CD4-positive, CD25-positive, alpha-beta regulatory T cell (primary cell): ENCODE measurements at places on chromosomes 3 and 15.
A peak's percentile ranks its signal among the peaks of the same experiment; 100 is the strongest.

GRCh38 chr3:179961703-179962078, 75.0 kb downstream of the PEX5L start:
- H3K4me3 ChIP-seq, result no peak overlapping the region
- no peaks in the 10 kb centered on the region for H3K36me3 ChIP-seq
- no peaks in the 10 kb centered on the region for H3K4me1 ChIP-seq

DNA sequence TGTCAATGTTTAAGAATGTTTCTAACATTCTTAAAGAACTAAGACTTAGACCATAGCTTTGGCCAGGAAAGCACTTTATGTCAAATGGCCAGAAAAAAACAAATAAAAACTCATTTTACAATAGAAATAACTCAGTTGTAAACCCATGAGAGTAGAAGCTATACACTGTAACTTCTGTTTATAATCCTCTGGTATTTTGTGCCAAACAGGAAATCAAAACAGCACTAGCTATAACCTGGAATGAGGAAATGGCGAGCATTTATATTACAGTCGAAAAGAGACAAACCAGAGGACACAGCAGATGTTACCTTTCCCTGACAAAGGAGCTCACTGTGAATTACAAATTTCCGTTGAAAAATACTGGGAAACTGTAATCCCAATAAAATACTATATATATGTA, 10.3 kb downstream of the GK5 start:
- no peak overlapping the region for H3K27ac ChIP-seq
- H3K4me1 ChIP-seq, result no peaks in the 10 kb centered on the region
- no peak for DNase-seq
- peaks cover 8% of the 10 kb centered on the region for H3K36me3 ChIP-seq
- no peak overlapping the region for H3K4me3 ChIP-seq
- no peaks in the 10 kb centered on the region for H3K27me3 ChIP-seq

DNA sequence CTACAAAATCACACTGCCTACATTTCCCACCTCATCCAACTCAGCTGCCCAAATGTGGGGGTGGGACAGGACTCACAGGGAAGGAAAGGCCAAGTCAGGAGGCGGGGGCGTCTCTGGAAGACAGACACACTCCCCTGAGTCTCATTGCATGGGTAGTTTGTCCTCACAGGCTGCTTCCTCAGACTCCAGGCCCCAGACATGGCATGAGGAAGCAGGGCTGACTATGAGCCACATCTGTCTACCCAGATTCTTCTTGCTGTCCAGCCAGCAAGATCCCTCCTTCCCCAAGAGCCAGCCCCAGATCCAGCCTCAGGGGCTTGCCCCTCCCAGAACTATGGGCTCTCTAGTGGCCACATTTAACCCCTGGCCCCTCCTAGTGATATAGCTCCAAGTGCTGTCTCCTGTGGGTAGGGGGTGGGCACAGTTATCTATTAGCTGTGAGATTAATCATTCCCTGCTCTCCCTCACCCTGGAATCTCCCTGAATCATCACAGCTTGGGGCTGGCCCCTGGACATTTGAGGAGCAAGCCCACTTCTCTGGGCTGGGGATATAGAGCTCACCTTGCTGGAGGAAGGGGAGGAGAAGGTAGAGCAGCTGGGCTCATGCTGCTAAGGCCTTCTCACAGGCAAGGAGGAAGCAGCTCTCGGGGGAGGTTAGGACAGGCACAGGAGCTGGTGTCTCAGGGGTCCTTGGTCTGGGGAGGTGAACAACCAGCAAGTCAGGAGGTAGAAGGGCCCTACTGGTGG, 2.1 kb upstream of the CCDC33 start:
- no peak overlapping the region for H3K27ac ChIP-seq
- H3K4me1 ChIP-seq, result no peaks in the 10 kb centered on the region
- DNase-seq, result no peak
- H3K27me3 ChIP-seq, result no peaks in the 10 kb centered on the region

GRCh38 chr3:58575971-58576652, 1.1 kb downstream of the FAM107A start:
- H3K27me3 ChIP-seq, result peaks cover 2% of the 10 kb centered on the region
- H3K27ac ChIP-seq, result no peak overlapping the region
- DNase-seq, result no peak
- no peaks in the 10 kb centered on the region for H3K4me1 ChIP-seq
- H3K36me3 ChIP-seq, result no peaks in the 10 kb centered on the region
- H3K4me3 ChIP-seq, result no peak overlapping the region

DNA sequence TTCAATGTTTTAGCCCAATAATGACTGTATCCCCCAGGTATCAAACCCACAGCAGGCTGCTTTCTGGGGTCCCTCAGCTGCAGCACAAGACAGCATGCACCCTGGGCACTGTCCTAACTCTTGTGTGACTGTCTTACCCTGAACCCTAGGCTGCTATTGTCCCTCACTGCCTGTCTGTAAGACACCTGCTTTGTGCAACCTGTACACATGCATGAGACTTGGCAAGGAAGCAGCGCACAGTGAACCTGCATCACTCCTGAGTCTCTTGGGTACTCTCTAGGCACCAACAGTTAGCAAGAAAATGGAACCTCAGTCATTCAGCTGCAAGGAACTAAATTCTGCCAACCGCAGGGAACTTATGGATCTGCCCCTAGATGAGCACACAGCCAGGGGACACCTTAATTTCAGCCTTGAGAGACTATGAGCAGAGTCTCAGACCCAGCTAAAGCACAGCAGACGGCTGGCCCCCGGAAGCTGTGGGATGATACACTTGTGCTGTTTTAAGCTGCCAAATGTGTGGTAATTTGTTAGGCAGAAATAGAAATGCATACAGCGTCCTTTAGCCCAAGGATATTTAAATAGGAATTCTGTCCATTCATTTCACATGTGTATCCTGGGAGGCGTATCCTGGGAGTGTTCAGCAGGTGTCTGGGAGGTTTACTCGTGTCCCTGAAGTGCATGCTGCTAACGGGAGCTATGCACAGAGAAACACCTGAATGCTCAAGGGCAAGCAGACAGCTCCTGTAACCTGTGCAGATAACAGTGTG, 223.8 kb downstream of the KLF13 start:
- H3K4me1 ChIP-seq, result no peaks in the 10 kb centered on the region
- H3K36me3 ChIP-seq, result no peaks in the 10 kb centered on the region
- no peak overlapping the region for H3K27ac ChIP-seq
- H3K27me3 ChIP-seq, result no peaks in the 10 kb centered on the region
- no peak overlapping the region for H3K4me3 ChIP-seq

DNA sequence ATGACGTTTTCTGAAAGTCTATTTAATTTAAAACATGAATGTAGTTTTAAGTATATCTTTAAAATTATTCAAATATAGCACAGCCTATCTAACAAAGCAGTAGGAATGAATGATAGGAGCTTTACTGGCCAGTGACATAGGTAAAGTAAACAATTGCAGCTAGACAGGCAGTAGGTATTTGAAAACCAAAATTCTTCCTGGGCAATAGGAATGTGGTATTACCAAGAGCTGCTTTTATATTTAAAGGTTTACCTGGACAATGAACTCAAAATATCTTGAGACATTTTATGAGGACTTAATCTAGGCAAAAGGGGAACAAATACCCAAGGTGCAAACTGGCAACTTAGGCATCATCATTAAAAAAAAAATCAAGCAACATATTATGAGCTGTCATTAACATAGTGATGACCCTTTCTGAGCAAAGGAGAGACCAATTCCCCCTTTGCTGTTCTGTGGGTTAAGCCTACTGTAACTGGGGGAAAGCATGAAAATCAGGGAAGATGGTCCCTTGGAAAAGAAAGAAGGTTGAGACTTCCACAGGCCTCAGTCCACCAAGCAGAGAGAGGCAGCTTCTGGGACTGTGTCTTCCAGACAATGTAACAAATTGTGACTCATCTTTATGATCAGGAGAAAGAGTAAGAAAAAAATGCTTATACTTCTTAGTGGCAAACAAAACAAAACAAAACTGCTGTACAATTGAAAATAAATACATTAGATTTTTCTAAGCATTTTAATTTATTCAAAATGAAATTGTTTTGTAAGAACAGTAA, 12.9 kb downstream of the ISL2 start:
- DNase-seq, result no peak
- no peak overlapping the region for H3K27ac ChIP-seq
- H3K27me3 ChIP-seq, result peaks cover 28% of the 10 kb centered on the region
- H3K4me1 ChIP-seq, result peaks cover 19% of the 10 kb centered on the region
- no peak overlapping the region for H3K4me3 ChIP-seq
- H3K36me3 ChIP-seq, result peaks cover 6% of the 10 kb centered on the region

DNA sequence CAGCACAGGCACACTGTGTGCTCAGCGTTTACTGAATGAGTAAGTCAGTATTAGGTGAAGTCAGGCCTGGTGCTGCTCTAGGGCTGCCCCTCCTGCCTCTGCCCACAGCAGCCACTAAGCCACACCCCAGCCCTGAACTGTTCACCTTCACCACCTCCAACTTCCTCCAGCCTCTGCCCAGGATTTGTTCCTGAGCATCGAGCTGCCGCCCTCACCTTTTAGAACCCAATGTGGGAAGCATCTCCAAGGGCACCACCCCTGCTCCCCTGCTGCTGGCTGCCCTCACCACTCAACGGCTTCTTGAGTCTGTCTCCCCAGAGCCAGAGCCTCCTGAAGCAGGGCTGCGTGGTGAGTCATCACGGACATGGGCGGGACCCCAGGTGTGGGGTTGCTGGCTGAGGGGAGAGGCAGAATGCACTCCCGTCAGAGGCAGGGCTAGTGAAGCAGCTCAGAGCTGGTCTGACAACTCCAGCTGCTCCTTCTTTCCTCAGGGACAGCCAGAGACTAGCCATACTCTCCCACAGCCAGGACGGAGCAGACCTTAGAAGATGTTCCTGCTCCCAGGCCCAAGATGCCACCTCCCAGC, 5.8 kb downstream of the HYAL2 start:
- peaks cover 36% of the 10 kb centered on the region for H3K4me1 ChIP-seq
- peak overlapping the region; percentile 44 for H3K4me3 ChIP-seq
- H3K27ac ChIP-seq, result peak overlapping the region; percentile 62
- peak; percentile 55 for DNase-seq

GRCh38 chr3:184042617-184043016, 10.2 kb upstream of the HTR3C start:
- H3K4me1 ChIP-seq, result no peaks in the 10 kb centered on the region
- no peaks in the 10 kb centered on the region for H3K36me3 ChIP-seq
- H3K4me3 ChIP-seq, result no peak overlapping the region
- H3K27ac ChIP-seq, result no peak overlapping the region
- H3K27me3 ChIP-seq, result no peaks in the 10 kb centered on the region

DNA sequence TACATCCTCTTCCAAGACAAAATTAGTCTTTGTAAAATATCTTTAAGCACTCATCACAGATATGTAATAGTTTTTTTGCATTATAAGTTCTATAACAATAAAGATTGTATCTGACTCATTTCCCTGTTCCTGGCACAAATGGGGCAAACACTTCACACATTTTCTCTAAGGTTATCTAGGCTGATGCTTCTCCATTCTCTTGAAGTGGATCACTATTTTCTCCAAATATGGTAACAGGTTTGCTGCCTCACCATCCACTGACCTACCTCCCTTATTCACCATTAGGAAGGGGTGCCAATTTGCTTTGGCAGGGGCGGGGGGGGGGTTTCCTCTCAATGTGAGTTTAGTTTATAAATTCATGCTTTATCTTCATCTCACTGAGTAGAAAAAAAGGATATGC, 767.7 kb upstream of the LMCD1 start:
- H3K4me3 ChIP-seq, result no peak overlapping the region
- no peaks in the 10 kb centered on the region for H3K4me1 ChIP-seq
- H3K36me3 ChIP-seq, result no peaks in the 10 kb centered on the region
- H3K27me3 ChIP-seq, result no peaks in the 10 kb centered on the region
- H3K27ac ChIP-seq, result no peak overlapping the region

DNA sequence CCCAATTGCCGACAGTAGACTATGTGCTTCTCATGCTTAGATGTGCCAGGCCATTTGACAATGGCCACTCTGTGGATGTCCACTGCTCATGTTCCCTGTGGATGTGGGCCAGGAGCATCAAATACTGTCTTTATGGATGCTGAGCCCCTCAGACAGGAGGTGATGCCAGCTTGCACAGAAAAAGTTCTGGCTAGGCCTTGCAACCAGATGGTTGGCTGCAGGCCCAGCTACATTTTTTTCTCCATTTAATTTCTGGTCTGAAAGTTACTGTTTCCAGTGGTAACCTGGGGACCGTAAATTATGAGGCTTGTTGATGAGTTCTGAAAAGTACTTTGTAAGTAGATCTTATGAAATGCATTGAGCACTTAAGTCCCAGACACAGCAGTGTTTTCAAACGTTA, 228.5 kb downstream of the CHL1 start:
- DNase-seq, result no peak
- H3K27me3 ChIP-seq, result no peaks in the 10 kb centered on the region
- no peak overlapping the region for H3K4me3 ChIP-seq
- H3K36me3 ChIP-seq, result no peaks in the 10 kb centered on the region
- H3K27ac ChIP-seq, result no peak overlapping the region

- H3K27ac ChIP-seq, result no peak overlapping the region
- no peak for DNase-seq
- no peak overlapping the region for H3K4me3 ChIP-seq
- H3K4me1 ChIP-seq, result no peaks in the 10 kb centered on the region
- no peaks in the 10 kb centered on the region for H3K27me3 ChIP-seq
- H3K36me3 ChIP-seq, result no peaks in the 10 kb centered on the region
These were observed 67.0 kb downstream of the RAB11A start for GRCh38 chr15:65936282-65936681.

DNA sequence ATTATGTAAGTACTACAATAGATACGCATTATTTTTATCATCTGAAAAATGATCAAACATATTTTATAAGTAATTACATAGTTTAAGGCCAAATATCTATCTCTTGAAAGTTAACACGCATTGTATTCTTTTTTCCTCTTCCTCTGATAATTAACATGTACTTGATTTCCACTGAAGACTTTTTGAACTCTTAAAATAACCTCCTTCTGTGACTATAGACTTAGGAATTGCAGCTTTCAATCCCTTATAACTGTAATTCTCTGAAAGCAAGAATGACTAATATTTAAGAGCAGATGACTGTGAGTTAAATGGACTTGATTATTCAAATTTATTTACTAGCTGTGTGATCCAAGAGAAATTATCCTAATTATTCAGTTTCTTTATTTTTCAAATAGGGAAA, 730.6 kb upstream of the NECTIN3 start:
- H3K27ac ChIP-seq, result no peak overlapping the region
- no peak overlapping the region for H3K4me3 ChIP-seq
- H3K4me1 ChIP-seq, result no peaks in the 10 kb centered on the region
- DNase-seq, result no peak
- H3K27me3 ChIP-seq, result no peaks in the 10 kb centered on the region
- H3K36me3 ChIP-seq, result no peaks in the 10 kb centered on the region

DNA sequence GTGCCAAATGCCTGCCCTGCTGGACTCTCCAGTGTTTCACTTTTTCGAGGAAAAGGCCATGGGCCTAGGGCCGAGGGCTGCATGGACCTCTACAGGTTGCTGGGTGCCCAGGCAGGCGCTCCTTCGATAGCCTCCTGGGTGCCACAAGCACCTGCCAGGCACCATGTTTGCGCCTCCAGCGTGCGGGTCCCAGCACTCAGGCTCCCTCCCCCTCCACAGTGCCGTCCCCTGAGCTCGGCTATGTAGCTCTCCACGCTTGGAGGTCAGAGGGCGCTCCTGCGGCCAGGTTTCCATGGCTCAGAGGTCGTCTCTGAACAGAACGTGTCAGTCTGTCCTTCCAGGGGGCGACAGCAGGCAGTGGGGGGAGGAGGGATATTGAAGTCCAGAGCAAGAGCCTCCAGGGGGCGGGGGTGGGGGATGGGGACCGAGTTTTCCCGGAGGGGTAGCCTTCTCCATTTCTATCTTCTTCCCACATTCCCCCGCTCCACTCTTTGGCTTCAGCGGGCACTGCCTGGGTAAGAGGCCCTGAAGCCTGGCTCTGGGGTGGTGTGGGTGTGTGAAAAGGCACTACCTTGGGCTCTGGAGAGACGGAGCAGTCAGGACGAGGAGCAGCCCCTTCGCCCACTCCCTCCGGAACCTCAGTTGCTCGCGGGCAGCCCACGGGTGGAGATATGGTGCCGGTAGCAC, 3.6 kb downstream of the ONECUT1 start:
- no peak for DNase-seq
- no peak overlapping the region for H3K4me3 ChIP-seq
- no peaks in the 10 kb centered on the region for H3K36me3 ChIP-seq
- H3K27me3 ChIP-seq, result peaks cover 39% of the 10 kb centered on the region
- H3K4me1 ChIP-seq, result peaks cover 46% of the 10 kb centered on the region
- H3K27ac ChIP-seq, result no peak overlapping the region
